ENCODE measurements at places on chromosomes 7 and 10. TPM values are rescaled to one million over a fixed set of nuclear protein-coding genes. Genes with fewer than 3 reads are reported as not detected.

The GPER1 gene
- not detected for total RNA-seq

The DBNL gene
- 75.3 TPM for total RNA-seq

The MPLKIP gene
- 42.0 TPM for total RNA-seq

The OGA gene
- total RNA-seq: 238 TPM

The ARL3 gene
- 5.7 TPM for total RNA-seq

DNA sequence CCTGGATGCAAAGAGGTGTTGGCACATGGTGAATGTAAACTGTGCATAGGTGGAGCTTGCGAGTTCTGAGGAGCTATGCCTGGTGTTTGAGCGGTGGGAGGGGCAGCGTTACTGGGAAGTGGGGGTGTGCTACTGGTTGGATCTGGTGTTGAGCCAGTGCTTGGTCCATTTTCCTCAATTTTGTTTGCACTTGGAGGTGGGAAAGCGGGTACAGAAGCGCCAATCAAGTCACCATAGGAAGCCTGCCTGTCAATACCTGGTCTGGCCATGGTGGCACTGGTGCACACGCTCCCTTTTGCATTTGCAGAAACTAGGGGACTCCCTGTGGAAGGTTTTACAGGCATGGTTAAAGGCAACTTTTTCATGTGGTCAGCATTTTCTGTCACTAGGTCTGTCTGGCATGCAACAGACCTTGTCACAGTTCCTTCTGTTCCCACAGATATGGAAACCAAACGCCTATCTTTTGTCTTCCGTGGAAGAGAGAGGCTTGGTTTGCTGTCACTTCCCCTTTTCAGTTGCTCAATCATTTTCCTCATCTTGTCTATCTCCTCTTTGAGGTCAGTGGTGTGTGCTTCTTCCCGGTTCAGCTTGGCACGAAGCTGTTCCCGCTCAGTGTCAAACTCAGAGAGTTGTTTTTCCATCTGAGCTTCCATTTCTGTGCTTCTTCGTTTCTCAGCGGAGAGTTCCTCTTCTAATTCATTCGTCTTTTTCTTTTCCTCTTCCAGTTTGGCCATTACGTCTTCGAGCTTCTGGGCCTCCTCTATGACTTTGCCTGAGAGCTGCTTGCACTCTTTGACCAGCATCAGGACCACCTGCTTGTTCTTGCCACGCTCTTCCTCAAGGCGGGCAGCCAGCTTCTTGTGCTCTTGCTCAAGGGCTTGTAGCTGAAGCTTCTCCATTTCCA lies 81.1 kb downstream of the CTTNBP2 start:
- DNase-seq: no peak

GRCh38 chr7:42010751-42011150 lies 226.3 kb downstream of the GLI3 start:
- DNase-seq: no peak

GRCh38 chr7:51031791-51032515 lies 249.3 kb upstream of the GRB10 start:
- DNase-seq: no peak

DNA sequence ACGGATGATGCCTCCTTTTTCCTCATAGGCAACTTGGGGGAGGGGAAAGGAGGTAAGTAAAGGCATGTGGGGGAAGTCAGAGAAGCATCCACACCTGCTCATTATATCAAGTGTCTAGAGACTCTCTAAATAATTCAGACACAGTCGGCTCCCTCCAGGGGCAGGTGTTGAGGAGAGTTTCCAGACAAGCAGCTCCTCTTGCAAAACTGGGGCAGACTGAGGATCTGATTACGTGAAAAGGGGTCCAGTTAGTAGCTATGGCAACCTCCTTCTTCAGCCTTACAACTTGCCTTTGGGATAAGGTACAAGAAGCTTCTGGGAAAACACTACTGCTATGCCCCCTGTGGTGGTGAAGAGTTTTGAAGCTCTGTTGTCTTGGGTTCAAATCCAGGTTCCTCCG lies 39.0 kb upstream of the SORBS1 start:
- no peak for DNase-seq

- no peak for DNase-seq
Observed at GRCh38 chr7:44757311-44757710, 8.7 kb downstream of the ZMIZ2 start.

GRCh38 chr10:31087851-31088250 lies 56.2 kb upstream of the ZNF438 start:
- DNase-seq: no peak

DNA sequence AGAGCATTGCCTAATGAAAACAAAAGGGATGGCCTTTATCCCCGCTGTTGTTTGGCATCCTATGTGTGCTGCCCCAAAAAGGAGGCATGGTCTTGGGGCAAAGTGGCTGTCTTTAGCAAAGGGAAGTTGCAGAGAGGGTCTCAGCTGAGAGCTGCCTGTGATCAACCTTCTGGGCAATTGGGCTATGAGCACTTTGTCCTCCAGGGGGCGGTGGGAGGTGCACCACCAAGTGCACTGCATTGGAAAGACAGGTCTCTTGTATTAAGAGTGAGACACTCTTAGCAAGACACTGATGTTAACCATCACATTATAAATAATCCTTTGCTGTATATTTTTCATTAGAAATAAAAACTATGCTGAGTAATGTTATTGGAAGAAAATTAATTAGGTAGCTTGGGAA lies 314.8 kb downstream of the POM121L12 start:
- no peak for DNase-seq

DNA sequence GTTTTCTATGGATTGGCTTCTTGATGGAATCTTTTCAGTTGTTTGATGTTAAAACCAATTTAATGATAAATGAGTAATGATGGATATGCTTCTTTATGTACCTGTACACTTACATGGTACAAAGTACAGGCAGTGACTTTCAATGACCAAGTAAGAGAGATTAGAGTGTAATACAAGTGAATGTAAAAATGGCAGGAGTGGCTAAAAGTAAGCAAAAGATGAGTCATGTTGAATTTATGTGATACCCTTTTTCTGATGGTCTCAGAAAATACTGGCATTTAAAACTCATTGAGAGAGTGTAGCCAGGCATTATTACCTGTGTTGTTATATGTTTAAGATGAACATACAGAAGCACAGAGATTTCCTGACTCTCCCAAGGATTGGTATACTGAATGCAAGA lies 97.1 kb downstream of the GPR85 start:
- DNase-seq: no peak

- no peak for DNase-seq
Observed at GRCh38 chr7:130490311-130490791, 1.5 kb upstream of the MEST start.

Measured in activated naive CD4-positive, alpha-beta T cell treated with anti-CD3 and anti-CD28 coated beads, Interleukin-2, amount 50 U/mL, for 72 hours (primary cell).